ENCODE measurements at places on chromosomes 12 and 14.

GRCh38 chr14:31336646-31337045 lies 83.7 kb downstream of the HEATR5A start:
- no peak for DNase-seq

DNA sequence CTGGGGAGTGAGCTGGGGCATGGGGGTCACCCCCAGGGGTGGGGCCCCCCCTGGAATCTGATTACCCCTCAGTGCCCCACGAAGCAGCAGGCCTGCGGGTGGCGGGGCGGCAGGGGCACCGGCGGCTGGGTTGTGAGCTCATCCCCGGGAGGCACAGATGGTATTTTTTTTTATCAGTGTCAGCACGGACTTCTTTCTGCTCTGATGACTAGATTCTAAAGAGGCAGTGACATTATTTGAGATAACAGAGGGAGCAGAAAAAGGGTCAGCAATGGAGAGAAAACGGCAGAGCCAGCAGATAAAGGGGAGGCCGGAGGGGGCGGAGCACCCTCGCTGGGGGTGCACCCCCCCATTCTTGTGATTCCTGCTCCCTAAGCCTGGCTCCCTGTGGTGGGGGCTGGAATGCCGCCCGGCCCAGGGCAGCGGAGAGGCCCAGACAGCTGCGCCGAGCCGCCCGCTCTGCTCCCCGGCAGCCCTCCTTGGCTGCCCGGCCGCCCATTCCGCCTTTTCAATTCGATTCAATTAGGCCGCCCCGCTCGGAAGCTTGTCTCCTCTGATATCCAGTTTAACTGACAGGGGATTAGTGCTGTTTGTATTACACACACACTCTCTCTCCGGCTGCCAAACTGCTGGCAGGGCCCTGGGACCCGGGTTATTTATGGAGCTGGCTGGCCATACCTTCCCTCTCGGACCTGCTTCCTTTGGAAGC lies 32.9 kb downstream of the MVK start:
- DNase-seq, result no peak

DNA sequence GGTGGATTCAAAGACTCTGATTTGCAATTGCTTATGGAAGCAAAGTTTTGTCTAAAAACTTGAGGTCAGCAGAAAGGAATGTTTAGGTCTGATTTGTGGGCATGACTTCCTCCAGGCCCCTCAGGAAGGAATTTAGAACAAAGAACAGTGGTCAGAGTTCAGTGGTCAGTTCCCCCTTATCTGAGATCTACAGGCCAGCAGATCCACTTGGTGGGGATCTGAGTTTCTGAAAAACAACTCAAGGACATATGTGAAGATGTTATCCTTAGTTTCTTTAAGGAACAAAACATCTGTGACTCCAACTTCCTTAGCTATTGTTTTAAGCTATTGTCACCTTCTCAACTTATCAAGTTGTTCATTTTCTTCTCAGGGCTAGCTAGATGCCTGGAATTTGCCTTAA lies 28.0 kb upstream of the NAA30 start:
- no peak for DNase-seq

DNA sequence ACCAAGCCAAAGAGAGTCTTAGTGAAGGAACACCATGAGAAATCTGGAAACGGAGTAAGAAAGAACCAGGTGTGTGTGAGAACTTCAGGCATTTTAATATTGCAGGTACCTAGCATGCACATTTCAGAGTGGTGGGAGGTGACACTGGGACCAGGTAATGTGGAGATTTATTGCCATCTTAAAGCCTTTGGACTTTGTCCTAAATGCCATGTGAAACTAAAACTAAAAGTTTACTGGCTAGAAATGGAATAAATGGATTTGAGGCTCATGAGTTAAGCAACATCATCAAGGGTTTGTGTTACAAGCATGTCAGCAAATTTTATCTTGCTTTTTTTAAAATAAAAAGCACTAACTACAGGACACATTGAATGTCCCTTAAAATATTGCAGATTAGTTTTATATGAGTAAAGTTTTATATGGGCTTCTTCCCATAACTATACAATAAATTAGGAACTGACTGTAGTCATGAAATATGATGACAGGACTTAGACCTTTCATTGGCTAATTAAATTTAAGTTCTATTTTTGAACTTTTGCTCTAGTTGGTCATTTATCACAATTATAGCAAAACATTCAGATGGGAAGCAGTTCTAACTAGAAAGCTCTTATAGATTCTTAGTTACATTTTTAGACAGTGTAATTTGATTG lies 721.1 kb upstream of the NOVA1 start:
- no peak for DNase-seq

GRCh38 chr12:25570418-25570817 lies 17.3 kb upstream of the LMNTD1 start:
- no peak for DNase-seq

- DNase-seq, result no peak
Observed at GRCh38 chr12:113436586-113436985, 14.4 kb downstream of the SDSL start.

GRCh38 chr12:43551279-43551970 lies 578 bp downstream of the ADAMTS20 start:
- no peak for DNase-seq

GRCh38 chr12:122527478-122527944 lies 462 bp downstream of the KNTC1 start:
- peak; percentile 19 for DNase-seq

GRCh38 chr12:93813972-93814821 lies 137.0 kb downstream of the CRADD start:
- no peak for DNase-seq

GRCh38 chr12:45974171-45974719 lies 16.1 kb downstream of the SCAF11 start:
- no peak for DNase-seq

DNA sequence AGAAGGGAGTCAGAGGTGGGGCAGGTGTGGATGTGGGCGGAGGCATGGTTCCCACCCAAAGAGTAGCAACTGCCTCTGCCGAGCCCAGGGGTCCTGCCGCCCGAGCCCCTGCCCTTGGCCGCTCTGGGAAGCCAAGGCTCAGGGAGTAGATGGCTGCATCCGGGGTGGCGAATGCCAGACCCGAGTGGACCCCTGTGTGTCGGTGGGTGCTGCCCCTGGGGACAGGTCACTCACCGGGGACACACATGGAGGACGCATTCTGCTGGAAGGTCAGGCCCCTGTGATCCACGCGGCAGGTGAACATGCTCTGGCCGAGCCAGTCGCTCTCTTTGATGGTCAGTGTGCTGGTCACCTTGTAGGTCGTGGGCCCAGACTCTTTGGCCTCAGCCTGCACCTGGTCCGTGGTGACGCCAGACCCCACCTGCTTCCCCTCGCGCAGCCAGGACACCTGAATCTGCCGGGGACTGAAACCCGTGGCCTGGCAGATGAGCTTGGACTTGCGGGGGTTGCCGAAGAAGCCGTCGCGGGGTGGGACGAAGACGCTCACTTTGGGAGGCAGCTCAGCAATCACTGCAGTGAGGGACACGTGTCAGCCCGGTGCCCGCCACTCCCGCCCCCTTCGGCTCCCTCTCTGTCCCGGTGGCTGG lies 329.0 kb downstream of the TMEM121 start:
- DNase-seq, result no peak

- DNase-seq, result no peak
Observed at GRCh38 chr12:43826681-43827080, 9.2 kb upstream of the TMEM117 start.

GRCh38 chr12:22117563-22118237 lies 71.7 kb downstream of the CMAS start:
- no peak for DNase-seq

DNA sequence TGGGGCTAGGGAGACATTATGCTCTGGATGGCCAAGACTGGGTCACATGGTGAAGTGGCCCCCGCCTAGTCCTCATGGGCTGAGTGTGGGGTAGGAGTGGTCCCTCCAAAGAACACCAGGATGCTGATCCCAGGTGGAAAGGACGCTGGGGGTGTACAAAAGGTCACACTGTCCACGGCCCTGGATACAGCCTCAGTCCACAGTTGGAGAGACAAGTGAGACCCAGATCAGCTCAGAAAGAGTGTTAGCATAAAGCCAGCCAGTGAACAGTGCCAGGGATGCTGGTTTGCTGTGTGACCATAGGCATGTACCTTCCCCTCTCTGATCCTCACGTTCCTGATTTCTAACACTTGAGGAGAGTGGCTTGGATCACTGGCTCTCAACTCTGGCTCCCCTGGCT lies 13.4 kb upstream of the OAS2 start:
- no peak for DNase-seq

GRCh38 chr14:99772371-99773283 lies 20.6 kb upstream of the EML1 start:
- no peak for DNase-seq

DNA sequence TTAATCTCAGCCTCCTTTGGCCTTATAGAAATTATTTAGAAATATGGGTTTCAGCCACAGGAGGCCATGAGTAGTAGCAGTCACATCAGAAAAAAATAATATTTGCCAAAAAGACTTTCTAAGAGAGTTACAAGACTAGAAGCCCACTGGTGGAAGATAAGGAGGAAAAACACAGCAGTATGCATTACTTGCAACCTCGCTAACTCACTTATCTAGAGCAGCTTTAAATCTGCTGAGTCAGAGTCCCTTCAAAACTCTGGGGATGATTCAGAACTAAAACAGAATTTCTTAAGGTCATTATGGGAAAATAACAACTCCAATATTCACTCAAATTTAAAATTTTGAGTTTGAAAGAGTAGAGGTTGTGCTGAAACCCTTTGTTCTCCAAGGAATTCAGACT lies 6.2 kb downstream of the OR4K17 start:
- no peak for DNase-seq

DNA sequence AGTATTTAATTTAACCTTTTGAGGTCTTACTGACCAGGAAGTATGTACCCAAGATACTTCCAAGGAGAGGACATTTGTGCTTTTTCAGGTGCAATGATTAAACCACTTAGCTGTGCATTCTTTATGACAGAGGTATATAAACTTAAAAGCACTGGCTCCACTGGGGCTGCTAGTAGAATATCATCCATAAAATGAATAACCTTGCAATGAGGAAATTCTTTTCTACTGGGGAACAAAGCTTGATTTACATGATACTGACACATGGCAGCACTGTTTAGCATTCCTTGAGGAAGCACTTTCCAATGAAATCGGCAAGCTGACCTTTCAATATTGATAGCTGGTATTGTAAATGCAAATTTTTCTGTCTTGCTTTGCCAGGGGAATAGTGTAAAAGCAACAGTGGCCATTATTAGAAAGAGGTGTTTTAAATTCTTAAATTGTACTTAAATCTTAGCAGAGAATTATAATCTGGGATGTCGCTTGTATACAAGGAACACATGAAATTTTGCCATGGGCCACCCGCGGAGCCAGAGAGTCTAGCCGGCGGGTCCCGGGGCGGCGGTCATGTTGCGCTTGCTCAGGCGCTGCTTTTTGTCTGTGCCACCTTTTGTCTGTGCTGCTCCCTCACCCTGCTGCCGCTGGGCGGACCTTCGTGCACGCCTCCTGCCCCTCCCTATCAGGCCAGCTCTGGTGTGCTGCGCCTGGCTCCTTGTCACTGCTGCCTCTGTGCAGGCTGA lies 20.9 kb upstream of the BLTP3B start:
- peak; percentile 74 for DNase-seq

DNA sequence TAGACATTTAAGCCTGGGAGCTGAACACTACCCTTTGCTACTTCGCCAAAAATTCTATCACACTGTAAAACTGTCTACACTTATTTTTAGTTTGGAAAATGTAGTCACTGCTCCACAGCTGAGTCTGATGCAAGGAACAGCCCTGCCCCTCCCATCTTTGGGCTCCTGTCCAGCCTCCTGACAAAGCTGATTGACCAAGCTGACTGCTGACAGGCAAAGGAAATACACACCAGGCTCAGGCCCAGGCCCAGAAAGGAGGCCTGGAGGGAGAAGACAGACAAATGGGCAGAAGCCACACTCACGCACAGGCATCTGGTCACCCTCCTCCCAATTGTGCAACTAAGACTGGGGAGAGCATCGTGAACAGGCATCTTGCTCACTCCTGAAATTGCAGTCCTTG lies 55.3 kb downstream of the ISCA2 start:
- DNase-seq, result no peak

GRCh38 chr12:30458453-30458852 lies 237.2 kb downstream of the IPO8 start:
- DNase-seq, result no peak

GRCh38 chr14:76872796-76873432 lies 46.7 kb downstream of the LRRC74A start:
- DNase-seq, result peak; percentile 42

- DNase-seq, result no peak
Observed at GRCh38 chr12:71460850-71461609, 21.4 kb downstream of the LGR5 start.

DNA sequence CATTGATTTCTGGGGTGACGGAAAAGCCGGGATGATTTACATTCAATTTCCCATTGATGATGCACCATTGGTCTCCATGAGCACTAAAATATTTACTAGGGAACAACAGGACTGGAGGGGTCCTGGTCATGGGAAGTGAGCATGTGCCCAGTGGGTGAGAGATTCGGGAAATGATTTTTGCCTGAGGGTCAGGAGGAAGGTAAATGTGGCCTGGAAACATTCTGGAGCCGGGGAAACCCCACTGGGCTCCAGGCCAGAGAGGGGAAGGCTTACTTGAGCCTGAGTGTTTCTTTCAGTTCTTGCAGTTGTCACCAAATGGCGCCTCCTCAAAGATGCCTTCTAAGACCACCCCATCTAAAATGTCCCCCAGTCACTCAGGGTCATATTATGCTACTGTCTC lies 532.3 kb upstream of the TBX3 start:
- DNase-seq, result no peak

DNA sequence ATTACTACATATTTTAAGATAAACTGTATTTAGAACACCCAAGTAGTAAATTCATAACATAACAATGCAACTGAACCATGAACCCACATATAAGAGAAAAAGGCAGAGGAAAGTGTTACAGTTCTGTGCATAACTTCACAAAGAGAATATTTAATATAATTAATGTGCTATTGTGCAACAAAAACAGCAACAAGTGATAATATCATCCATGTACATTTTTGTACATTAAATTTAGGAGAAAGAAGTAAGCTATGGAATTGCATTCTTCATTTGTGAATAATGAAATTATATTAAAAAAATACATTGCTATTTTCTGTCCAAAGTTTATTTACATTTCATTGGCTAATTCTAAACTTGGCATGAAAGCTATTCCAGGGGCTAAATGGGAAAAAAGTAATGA lies 72.6 kb downstream of the PLEKHG7 start:
- no peak for DNase-seq

DNA sequence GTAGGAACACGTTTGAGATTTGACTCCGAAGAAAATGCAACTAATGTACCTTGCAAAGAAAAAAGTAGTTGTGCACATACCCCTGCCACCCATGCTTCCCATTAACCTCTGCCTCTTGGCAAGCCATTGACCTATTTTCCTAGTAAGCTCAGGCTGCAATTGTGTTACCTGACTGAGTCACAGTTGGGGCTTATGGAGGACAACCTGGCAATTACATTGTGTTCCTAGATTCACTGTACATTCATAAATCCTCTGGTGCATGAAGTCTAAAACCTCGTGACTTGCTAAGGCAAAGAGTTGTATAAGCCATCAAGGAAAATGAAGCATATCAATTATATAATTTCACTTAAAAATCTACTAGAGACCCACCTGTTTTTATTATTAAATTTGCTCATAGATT lies 62.0 kb upstream of the DUSP6 start:
- DNase-seq, result no peak

DNA sequence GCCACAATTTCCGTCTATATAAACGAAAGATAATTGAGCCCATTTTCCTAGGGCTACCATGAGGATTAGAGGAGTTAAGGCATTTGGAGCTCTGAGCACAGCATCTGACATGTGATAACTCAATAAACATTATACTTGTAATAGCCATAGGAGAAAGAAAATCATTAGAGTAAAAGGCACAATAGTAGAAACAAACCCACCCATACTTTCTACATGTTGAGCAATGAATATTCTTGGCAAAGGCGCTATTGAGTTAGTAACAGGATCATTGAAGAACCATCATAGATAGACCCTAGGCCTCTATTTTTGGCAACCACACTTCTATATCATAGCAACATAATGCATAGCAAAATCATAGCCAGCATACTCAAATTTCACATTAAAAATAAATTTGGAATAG lies 664.1 kb downstream of the NOVA1 start:
- no peak for DNase-seq

Measured in DMS79 (cell line).